ENCODE measurements at places on chromosomes 11 and 22.

DNA sequence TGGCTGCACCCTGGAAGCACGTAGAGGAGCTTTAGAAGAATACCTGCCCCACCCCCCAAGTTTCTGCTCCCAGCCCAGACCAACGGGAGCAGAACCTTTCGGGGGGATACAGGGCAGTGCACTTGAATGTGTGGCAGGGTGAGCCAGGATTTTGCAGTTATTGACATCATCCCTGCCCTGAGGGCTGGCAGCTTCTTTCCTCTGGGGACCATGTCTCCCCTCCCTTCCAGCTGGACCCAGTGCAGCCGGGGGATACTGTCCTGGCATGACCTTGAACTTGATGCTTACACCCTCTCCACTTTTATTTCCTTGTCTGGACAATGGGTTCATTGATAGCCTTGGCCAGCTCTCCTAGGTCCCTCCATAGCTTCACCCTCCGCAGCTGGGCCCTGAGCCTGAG, 4.1 kb upstream of the CABP7 start:
- no peak for DNase-seq

DNA sequence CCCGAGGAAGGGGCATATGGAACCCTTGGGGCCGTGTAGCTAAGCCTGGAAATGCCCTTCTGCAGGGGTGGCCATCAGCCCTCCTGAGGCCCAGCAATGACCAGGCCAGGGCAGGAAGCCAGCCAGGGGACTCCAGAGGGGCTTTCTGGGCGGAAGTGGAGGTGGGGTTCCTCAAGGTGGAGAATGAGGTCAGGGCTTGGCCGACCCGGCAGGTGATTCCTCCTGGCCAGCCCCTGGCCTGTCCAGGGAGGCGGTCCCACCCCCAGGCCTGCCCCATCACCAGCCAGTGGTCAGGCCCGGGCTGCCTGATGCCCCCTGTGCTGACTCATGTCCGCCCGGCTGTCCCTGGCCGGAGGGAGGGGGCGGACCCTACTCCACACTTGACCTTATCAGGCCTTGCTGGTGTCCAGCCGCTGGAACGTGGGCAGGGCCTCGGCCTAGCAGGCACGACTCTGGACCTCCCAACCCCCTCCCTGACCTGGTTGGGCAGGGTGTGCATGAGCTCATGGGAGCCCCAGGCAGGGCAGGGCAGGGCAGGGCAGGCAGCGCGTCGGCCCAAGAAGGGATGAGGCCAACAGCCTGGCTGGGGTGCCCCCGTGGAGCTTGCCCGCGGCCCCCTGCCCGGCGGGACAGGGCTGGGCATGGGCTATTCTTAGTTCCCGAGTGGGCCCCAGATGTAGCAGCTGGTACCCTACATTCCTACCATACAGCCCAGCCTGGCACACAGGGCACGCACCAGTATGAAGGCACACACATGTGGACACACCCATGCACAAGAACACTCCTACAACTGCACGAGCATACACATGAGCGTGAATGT, 35.9 kb downstream of the RPL3 start:
- no peak for DNase-seq

DNA sequence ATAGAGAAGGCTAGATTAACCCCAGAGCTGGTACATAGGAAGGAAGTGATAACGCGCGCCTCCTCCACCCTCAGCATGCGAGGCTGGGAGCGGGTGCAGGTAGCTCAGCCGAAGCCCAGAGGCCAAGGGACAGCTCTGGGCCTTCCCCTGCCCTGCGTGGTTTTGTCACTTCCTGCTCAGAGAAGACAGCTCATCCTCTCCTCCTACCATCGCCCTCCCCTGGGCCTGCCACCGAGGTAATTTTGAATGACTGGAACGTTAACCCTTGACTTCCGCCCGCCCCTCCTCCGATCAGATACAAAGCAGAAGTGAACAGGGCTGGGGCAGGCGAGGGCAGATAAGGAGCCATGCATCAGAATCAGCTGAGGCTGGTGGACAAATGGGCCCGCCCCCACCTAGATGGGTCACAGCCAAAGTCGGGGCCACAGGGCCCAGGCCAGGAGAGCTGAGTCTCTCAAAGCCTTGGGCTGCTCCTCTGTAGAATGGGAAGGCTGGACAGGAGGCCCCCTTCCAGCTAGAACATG, 1.6 kb downstream of the RAC2 start:
- peak; percentile 53 for DNase-seq

DNA sequence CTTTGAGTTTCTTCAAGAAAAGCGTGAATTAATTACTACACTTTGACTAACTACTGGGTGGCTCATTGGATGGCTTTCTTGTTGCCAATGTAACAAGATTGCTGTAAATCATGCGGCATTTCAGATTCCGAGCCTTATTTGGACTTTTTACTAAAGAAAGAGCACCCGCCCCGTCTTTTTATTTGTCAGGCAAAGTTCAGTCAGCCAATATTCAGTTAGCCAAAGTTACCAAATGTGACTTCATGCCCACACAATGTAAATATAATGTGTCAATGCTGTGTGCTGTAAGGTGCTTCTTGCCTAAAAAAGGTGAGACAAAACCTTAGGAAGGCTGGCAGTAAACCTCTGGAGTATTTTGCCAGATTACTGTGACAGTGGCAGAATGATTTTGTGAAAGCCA, 14.8 kb downstream of the FLI1 start:
- no peak for DNase-seq

DNA sequence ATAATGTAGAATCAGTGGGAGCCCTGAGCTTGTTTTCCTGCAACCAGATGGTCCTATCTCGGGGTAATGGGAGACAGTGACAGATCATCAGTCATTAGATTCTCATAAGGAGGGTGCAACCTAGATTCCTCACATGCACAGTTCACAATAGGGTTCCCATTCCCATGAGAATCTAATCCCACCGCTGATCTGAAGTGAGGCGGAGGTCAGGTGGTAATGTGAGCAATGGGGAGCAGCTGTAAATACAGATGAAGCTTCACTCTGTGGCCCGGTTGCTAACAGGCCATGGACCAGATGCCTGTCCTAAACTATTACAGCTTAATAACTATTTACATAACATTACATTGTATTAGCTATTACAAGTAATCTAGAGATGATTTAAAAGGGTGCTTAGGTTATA, 17.0 kb downstream of the DIXDC1 start:
- no peak for DNase-seq

GRCh38 chr11:15136166-15136565, 21.4 kb downstream of the INSC start:
- DNase-seq, result no peak

GRCh38 chr22:20173772-20174171, 22.9 kb upstream of the CCDC188 start:
- DNase-seq, result no peak

GRCh38 chr11:134390706-134391569, 21.1 kb downstream of the B3GAT1 start:
- no peak for DNase-seq

GRCh38 chr11:35402751-35403660, 16.4 kb downstream of the SLC1A2 start:
- no peak for DNase-seq

GRCh38 chr22:27311698-27312550, 489.6 kb downstream of the MN1 start:
- DNase-seq, result no peak

- no peak for DNase-seq
Measured at GRCh38 chr11:26937386-26937785, 56.5 kb upstream of the FIBIN start.

Measured in activated naive CD4-positive, alpha-beta T cell (primary cell).